Activated CD4-positive, alpha-beta T cell treated with anti-CD3 and anti-CD28 coated beads for 1 hour (primary cell): ENCODE measurements at places on chromosomes 13 and 19.

DNA sequence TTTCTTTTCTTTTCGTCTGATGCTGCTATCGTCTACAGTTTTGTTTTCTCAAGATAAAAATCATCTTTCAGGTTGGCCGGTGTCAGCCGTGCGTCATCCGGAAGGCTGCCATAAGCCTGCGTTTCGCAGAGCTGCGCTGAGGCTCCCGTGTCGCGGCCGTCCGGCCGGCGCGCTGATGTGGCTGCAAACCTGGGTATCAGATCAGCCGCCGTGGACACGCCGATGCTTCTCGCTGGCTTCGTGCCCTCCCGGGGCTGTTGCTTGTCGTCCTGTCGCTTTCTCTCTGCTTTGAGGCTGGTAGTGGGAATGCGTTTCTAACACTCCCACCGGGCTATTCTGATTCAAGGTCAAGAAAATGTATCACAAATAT is 45.9 kb upstream of the TFDP1 start:
- no peak for DNase-seq

DNA sequence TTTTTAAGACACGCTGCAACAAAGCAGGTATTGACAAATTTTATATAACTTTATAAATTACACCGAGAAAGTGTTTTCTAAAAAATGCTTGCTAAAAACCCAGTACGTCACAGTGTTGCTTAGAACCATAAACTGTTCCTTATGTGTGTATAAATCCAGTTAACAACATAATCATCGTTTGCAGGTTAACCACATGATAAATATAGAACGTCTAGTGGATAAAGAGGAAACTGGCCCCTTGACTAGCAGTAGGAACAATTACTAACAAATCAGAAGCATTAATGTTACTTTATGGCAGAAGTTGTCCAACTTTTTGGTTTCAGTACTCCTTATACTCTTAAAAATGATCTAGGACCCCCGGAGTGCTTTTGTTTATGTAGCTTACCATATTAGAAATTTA is 1.2 kb downstream of the BRCA2 start:
- no peak for DNase-seq

- DNase-seq: no peak
Measured at GRCh38 chr19:42563352-42564210, 31.1 kb downstream of the CEACAM8 start.

DNA sequence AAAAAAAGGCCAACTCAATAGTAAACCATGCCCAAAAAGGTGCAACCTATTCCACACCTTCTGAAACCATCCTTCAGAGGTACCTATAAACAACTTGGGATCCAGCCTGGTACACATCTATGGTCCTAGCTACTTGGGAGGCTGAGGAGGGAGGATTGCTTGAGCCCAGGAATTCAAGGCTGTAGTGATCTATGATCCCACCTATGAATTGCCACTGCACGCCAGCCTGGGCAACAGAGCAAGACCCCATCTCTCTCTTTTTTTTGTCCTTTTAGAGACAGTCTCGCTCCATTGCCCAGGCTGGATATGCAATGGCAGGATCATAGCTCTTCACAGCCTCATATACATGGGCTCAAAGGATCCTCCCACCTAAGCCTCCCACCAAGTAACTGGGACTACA is 26.0 kb downstream of the ZSWIM4 start:
- no peak for DNase-seq

GRCh38 chr19:31761281-31761913 is 412.2 kb upstream of the TSHZ3 start:
- DNase-seq: no peak

DNA sequence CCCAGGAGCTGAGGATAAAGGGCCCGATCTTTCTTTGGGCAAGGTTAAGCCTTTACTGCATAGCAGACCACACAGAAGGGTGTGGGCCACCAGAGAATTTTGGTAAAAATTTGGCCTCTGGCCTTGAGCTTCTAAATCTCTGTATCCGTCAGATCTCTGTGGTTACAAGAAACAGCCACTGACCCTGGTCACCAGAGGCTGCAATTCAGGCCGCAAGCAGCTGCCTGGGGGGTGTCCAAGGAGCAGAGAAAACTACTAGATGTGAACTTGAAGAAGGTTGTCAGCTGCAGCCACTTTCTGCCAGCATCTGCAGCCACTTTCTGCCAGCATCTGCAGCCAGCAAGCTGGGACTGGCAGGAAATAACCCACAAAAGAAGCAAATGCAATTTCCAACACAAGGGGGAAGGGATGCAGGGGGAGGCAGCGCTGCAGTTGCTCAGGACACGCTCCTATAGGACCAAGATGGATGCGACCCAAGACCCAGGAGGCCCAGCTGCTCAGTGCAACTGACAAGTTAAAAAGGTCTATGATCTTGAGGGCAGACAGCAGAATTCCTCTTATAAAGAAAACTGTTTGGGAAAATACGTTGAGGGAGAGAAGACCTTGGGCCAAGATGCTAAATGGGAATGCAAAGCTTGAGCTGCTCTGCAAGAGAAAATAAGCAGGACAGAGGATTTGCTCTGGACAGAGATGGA is 8.4 kb upstream of the CEACAM19 start:
- DNase-seq: no peak

GRCh38 chr19:2164020-2164998 is 576 bp downstream of the DOT1L start:
- no peak for DNase-seq

GRCh38 chr19:10332158-10332964 is 968 bp downstream of the RAVER1 start:
- DNase-seq: no peak

DNA sequence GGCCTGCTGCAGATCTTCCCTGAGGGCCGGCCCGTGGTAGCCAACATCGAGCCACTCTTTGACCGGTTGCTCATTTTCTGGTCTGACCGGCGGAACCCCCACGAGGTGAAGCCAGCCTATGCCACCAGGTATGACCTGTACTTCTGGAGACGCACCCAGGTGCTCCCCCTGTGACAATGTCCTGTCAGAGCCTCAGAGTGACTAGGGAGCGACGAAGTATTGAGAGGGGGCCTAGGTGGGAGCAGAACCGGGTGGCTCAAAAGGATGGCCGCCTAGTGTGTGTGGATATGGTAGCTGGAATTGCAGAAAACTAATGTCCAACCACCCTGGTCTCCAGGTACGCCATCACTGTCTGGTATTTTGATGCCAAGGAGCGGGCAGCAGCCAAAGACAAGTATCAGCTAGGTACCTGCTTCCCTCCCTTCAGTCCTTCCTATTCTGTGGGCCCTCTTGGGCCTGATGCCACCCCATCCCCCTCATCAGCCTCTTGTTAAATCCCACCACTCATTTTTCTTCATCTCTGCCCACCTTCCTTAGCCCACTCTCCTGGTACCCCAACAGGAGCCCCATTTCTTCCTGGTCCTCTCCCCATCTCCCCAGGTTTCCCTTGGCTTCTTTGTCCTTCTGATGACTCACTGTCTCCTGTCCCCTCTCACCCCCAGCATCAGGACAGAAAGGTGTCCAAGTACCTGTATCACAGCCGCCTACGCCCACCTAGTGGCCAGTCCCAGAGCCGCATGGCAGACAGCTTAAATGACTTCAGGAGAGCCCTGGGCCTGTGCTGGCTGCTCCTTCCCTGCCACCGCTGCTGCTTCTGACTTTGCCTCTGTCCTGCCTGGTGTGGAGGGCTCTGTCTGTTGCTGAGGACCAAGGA is 8.4 kb downstream of the EGLN2 start:
- DNase-seq: no peak

DNA sequence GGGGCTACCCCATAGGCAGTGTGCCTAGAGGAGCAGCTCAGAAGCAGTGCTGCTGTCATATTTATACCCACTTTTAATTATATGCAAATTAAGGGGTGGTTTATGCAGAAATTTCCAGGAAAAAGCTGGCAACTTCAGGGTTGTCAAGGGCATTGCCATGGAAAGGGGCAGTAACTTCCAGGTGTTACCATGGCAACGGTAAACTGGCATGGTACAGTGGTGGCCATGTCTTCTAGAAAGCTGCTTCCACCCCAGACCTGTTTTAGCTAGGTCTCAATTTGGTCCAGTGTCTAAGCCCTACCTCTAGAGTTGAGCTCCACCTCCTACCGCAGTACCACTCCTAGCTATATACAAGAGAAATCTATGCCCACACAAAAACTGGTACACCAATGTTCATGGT is 11.3 kb downstream of the PNMA8A start:
- no peak for DNase-seq

DNA sequence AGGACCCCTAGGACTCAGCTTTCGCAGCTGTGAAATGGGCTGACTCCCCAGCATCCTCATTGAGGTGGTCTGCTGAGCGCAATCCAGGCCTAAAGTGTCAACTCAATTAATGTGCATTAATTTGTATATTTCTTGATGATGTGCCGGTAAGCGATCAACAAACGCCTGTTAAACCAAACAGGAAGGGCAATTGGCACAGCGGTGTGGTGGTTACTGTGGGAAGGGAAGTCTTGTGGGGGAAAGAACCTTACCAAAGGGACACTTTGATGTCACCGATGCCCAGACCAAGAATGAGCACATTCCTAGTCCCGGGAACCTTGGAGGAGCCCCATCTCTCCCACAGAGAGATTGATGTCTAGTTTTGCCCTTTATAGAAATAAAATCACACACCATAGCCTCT is 1.6 kb downstream of the JAK3 start:
- DNase-seq: no peak

DNA sequence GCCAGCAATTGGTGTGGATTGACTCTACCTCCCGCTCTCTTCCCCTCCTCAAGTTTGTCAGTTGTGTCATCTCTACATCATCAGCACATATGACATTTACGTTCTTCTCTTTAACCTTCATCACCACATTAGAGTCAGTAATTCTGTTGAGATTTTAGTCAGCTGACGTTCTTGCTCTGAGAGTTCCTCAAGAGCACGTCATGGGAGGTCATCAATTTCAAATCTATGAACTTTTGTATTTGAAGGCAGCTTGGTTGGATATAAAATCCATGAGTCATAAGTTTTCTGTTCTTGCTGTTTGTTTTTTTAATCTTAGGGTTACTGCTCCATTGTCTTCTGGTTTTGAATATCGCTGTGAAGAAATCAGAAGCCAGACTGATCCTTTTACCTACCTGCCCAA is 21.8 kb upstream of the ARGLU1 start:
- DNase-seq: no peak

DNA sequence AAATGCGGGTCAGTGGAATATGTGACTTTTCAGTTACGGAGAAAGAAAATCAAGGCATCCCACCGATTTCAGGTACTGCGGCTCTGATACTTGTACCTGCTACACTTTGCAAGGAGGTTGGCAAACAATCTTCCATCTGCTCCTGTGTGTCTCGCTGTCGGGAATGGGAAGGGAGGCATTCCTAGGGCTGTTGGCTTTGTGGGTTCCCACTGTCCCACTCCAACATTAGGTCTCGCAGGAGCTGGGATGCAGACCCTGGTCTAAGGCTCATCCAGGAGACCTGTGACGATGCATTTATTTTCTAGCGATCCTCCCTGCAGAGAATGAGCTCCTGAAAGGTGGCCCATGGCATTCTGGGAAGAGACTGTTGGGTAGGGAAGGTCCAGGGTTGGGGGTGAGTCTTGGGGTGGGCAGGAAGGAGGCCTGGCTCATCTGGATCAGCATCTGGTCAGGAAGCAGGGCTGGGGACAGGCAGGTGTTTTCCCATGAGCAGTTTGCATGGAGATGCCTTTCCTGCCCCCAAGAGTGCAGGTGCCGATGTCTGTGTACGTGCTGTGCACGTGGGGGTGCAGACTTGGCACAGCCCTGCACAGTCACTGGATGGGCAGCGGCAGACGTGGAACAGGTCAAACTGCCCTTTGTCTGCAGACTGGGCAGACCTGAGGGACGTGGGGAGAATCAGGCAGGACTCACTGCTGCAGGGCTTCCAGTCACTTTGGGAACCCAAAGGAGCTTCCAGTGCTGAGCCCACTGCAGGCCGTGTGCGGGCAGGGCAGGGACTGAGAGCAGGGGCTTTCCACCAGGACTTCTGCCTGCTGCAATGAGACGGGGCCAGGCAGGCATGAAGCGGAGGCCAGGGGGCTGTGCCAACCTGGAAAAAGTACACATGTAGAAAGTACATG is 152.4 kb downstream of the TEX29 start:
- DNase-seq: no peak

GRCh38 chr19:17806945-17807344 is 12.0 kb downstream of the B3GNT3 start:
- no peak for DNase-seq

DNA sequence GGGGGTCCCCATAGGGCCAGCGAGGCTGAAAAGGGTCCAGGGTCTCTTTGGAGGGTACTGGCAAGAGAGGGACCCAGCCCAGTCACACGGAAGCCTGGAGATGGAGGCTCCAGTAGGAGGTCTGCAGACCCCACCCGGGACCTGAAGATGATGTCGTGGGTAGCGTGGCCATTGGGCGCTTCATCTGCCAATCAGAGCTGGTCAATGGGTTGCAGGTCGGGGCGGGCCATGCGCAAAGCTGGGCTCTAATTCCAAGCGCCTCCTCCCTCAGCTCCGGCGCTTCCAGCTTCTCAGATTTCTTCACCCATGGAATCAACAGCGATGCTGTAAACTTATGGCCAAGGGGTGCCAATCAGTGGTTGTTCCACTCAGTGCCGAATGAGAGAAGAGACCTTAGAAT is 10.9 kb downstream of the SIGLEC12 start:
- DNase-seq: no peak

DNA sequence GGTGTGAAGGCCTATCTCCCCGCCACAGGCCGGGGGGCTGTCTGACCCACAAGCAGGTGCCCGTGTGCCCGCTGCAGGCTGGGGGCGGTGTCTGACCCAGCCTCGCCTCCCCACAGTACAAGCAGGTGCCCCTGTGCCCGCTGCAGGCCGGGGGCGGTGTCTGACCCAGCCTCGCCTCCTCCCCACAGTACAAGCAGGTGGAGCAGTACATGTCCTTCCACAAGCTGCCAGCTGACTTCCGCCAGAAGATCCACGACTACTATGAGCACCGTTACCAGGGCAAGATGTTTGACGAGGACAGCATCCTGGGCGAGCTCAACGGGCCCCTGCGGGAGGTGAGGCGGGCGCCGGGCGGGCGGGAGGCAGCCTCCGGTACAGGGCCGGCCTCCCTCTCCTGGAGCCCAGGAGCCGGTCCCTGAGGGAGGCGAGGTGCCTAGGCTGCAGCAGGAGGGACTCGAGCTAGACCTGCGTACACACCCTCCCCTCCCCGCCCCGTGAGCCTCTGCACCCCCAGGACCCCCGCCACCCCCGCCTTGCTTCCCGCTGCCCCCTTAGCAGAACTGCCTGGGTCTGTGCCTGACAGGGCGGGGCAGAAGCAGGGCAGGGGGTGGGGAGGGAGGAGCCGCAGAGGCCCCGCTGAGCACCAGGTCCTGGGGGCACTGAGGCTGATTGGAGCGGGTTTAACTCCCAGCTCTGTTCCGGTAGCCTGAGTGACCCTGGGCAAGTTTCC is 20.6 kb downstream of the HCN2 start:
- no peak for DNase-seq
